ENCODE measurements at places on chromosomes 3 and 15.

DNA sequence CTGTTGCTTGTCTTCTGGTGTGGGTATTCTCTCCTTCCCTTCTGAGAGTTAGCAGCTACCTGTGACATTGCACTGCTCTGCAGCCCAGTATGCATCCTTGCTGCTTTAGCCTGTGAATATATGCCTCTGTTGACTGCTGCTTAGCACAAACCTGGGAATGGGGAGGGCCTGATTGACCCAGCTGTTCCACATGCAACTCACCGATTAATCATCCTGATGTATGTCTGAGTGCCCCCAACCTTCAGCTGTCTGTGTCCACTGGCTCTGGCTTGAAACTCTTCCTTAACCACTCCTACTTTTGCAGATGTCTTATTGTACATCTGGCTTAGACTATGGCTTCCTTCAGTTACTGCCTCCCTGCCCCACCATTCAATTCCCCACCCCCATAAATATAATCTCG is 119.1 kb downstream of the RASA2 start:
- no peak for DNase-seq

DNA sequence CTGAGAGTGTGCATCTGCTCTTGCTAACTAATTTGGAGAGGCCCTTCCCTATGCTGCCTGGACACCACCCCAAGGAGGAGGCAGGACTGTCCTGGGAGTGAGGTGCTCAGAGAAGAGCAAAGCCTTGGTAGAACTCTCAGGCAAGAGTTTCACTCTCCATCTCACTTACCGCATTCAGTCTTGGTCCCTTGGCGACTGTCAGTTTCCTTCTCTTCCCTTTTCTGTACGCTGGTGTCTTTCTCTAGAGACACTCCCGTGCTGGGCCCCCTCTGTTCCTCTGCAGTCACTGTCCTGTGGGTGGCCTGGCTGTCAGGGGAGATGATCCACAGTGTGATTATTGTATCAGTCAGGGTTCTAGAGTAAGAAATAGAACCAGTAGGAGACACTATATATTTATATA is 44.0 kb downstream of the IDH2 start:
- no peak for DNase-seq

DNA sequence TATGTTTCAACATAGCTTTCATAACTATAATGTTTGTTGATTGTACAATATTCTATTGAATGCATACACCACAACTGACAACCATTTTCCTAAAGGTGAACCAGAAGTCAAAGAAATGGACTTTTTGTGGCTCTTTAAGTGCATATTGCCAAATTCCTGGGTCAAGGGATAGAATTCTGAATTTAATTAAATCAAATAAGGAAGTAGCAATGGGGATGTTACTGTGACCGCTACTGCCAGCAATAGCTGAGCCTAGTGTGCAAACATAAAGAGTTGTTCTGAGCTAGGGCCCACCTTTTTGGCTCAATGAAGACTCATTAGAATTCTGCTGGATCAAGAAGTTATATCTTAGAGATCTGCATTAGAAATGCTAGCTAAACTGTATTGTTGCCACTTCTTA is 17.3 kb upstream of the KBTBD8 start:
- DNase-seq = no peak

GRCh38 chr15:38021259-38021658 is 86.8 kb downstream of the TMCO5A start:
- DNase-seq = no peak

GRCh38 chr15:74383286-74383685 is 15.8 kb upstream of the CYP11A1 start:
- no peak for DNase-seq

- peak; percentile 37 for DNase-seq
These were observed 554 bp downstream of the CHST13 start for GRCh38 chr3:126524429-126524988.

- no peak for DNase-seq
These were observed 81.4 kb upstream of the PSMD6 start for GRCh38 chr3:64104691-64105111.

GRCh38 chr3:19543212-19543841 is 390.7 kb downstream of the EFHB start:
- no peak for DNase-seq

- DNase-seq = no peak
These were observed 79.9 kb upstream of the ONECUT1 start for GRCh38 chr15:52870015-52870414.

GRCh38 chr3:169299889-169300288 is 363.6 kb downstream of the MECOM start:
- DNase-seq = no peak

GRCh38 chr3:57689367-57690053 is 3.4 kb downstream of the DENND6A start:
- DNase-seq = no peak

DNA sequence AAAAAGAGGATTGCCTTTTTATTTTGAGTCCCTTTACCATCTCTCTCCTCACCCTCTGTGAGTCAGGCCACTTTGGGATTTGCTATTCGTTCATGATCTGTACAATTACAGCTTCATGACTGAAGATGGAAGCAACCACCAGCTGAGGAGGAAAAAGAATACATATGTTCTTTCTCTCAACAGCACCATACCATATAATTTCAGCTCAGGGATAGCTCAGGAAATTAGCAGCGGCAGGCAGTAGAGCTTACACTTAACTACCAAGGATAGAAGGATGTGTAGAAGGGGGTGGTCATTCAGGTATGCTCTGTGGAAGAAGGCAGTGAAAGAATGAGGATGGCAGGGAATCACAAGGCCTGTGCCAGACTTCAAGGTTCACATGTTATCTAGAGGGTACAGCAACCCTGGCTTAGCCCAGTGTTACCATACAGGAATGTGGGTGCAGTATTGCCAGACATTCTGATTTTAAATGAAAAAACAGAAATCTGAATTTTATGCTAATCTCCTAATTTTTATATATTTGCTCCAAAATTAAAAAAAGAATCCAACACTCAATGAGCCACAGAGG is 17.9 kb downstream of the PLS1 start:
- no peak for DNase-seq

- no peak for DNase-seq
These were observed 74.5 kb downstream of the MYLK start for GRCh38 chr3:123809597-123809996.

- no peak for DNase-seq
These were observed 67.2 kb downstream of the LRRK1 start for GRCh38 chr15:100986158-100986896.

- DNase-seq = no peak
These were observed 139.6 kb downstream of the RBPMS2 start for GRCh38 chr15:64635499-64636495.

DNA sequence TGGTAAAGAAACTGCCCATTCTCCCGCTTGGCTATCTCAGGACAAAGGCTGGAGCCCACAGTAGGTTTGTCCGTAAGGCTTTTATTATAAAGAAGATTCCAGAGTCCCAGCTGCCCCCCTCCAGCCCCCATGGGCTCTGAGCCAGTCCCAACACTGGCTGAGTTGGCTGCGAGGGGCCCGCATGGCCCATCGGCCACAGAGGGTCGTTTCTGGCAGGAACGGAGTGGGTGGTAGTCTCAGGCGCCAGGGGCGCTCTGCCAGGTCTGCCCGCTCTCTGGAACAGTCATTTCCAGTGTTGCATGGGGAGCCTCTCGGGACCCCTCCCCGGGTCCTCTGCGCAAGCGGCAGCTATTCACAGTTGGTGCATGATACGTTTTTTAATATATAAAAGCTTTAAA is 12.2 kb downstream of the H1-8 start:
- DNase-seq = no peak

All from anterior cingulate cortex (tissue), 58 donors.